ENCODE measurements at places on chromosomes 1 and 21. TPM values are rescaled to one million over a fixed set of nuclear protein-coding genes. Genes with fewer than 3 reads are reported as not detected.

AK5 gene
- total RNA-seq: 18.2 TPM

S100A1 gene
- total RNA-seq: 2.2 TPM

HSPB7 gene
- not detected for total RNA-seq

TCHH gene
- total RNA-seq: 0.25 TPM

IL20 gene
- not detected for total RNA-seq

AMPD1 gene
- total RNA-seq: not detected
